ENCODE measurements at places on chromosomes 4 and X. TPM values are rescaled to one million over a fixed set of nuclear protein-coding genes. Genes with fewer than 3 reads are reported as not detected.

WDFY3 gene
- polyA plus RNA-seq: 3.7 TPM

TMEM47 gene
- 3.2 TPM for polyA plus RNA-seq

HS6ST2 gene
- polyA plus RNA-seq: not detected

TMPRSS11B gene
- not detected for polyA plus RNA-seq

RADX gene
- polyA plus RNA-seq: 2.7 TPM

ABCG2 gene
- 0.17 TPM for polyA plus RNA-seq

TNMD gene
- polyA plus RNA-seq: 0.22 TPM

FAM47A gene
- not detected for polyA plus RNA-seq

GATA1 gene
- polyA plus RNA-seq: 0.15 TPM

MAGEC3 gene
- not detected for polyA plus RNA-seq

MAGEA12 gene
- not detected for polyA plus RNA-seq

N4BP2 gene
- 1.3 TPM for polyA plus RNA-seq

PABPC5 gene
- 0.41 TPM for polyA plus RNA-seq

SLC2A9 gene
- 1.9 TPM for polyA plus RNA-seq

RXFP1 gene
- 0.04 TPM for polyA plus RNA-seq

CT83 gene
- not detected for polyA plus RNA-seq

GLRB gene
- polyA plus RNA-seq: not detected

LIMCH1 gene
- 14.4 TPM for polyA plus RNA-seq

MAGEA9B gene
- not detected for polyA plus RNA-seq

TRPC3 gene
- 0.11 TPM for polyA plus RNA-seq

NLGN4X gene
- 2.6 TPM for polyA plus RNA-seq

CCSER1 gene
- 1.3 TPM for polyA plus RNA-seq

GBA3 gene
- polyA plus RNA-seq: 1.3 TPM

NUP62CL gene
- polyA plus RNA-seq: 0.39 TPM

CISD2 gene
- 11.1 TPM for polyA plus RNA-seq

RHOXF2B gene
- not detected for polyA plus RNA-seq

CFAP47 gene
- polyA plus RNA-seq: not detected

ARSJ gene
- polyA plus RNA-seq: 0.12 TPM

FAM184B gene
- polyA plus RNA-seq: 0.03 TPM

FOXP3 gene
- polyA plus RNA-seq: 0.58 TPM

NONO gene
- 101 TPM for polyA plus RNA-seq

DBET gene
- polyA plus RNA-seq: not detected

UGT2B17 gene
- polyA plus RNA-seq: 0.10 TPM

XAGE2 gene
- polyA plus RNA-seq: not detected

PYURF gene
- 96.4 TPM for polyA plus RNA-seq

PPBP gene
- polyA plus RNA-seq: 12.9 TPM

SPANXD gene
- not detected for polyA plus RNA-seq

PNMA6A gene
- 1.1 TPM for polyA plus RNA-seq

PNMA6F gene
- polyA plus RNA-seq: not detected

PRKX gene
- 12.2 TPM for polyA plus RNA-seq

MTHFD2L gene
- polyA plus RNA-seq: 10.4 TPM

CNGA1 gene
- polyA plus RNA-seq: 1.2 TPM

UCP1 gene
- polyA plus RNA-seq: not detected

TMEM255A gene
- polyA plus RNA-seq: 1.0 TPM

GIMD1 gene
- polyA plus RNA-seq: not detected

POU3F4 gene
- not detected for polyA plus RNA-seq

All from spleen (tissue), 13 donors.